ENCODE measurements at places on chromosomes 7 and 10.

DNA sequence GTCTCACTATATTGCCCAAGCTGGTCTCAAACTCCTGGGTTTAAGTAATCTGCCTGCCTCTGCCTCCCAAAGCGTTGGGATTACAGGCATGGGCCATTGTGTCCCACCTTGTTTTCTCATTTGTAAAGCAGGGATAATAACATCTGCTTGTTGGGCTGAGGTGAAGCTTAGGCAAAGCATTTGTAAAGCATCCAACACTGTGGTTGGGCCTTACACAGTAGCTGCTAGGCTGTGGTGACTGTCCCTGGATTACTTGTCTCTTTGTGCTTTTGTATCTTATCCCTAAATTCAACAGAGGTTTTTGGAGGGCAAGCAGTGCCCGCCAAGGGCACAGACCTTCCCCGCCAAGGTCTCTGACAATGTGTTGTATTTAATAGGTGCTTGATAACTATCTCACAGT lies 14.3 kb downstream of the HKDC1 start:
- no peak for DNase-seq

- peak; percentile 84 for DNase-seq
Measured at GRCh38 chr7:130010689-130011412, 40.3 kb downstream of the ZC3HC1 start.

GRCh38 chr7:84271543-84271942 lies 77.0 kb upstream of the SEMA3A start:
- no peak for DNase-seq

DNA sequence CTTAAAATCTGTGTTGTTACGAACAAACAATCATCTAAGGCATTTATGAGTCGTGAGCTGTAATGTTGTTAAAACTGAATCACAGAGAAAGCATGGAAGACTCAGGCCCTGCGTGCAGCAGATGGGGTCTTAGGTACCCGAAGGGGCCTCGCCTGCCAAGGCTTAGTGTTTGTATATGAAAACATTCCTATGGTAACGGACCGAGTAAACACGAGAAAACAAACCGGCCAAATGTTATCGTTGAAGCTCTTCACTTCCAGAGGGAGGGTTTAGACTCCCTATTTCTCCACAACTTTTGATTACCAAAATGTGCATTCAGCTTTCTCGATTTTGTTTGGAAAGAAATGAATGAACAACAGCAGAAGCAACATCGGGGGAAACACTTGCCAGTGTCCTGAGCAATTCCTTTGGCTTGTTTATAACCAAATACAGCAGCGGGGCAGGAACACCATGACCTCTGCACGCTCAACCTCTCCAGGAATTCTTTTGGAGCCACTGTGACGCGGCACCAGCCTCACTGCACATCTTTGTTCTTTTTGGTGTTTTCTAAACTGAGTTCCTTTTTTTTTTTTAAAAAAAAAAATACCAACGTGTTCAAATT lies 121.6 kb upstream of the KLF6 start:
- peak; percentile 69 for DNase-seq

DNA sequence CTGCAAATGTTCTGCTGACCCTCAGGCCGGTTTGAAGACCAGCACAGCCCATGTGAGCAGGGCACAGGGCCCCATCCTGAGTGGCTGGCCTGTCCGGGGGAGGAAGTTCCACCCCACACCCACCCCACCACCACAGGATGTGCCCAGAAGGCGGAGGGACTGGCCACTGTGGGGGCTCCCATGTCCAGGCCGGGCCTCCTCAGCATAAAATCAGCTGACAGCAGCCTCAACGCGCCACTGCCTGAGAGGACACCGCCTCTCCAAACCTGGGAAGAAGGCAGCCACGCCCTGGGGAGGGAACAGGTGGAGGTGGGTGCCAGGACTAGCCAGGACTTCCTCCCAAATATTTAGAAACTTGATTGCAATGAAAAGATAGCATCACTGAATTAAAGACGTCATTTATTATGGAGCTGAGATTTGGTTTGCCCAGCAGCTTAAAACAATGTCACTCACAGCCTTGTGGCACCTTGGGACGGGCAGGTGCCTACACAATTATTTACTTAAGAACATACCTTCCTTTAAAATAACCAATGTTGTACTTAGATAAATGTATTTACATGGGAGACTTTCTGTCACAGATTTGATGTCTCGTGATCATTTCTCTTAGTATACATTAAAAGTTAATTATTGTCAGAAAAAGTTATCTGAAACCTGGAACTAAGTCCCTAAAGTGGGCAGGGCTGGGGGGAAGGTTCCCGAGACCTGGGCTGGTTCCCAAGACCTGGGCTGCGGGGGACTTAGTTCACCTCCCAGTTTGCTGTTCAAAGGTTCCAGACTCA lies 27.3 kb upstream of the FAM20C start:
- no peak for DNase-seq

GRCh38 chr7:137354961-137355360 lies 11.4 kb upstream of the PTN start:
- DNase-seq: no peak

- no peak for DNase-seq
Measured at GRCh38 chr7:122762071-122762470, 59.3 kb upstream of the RNF148 start.

DNA sequence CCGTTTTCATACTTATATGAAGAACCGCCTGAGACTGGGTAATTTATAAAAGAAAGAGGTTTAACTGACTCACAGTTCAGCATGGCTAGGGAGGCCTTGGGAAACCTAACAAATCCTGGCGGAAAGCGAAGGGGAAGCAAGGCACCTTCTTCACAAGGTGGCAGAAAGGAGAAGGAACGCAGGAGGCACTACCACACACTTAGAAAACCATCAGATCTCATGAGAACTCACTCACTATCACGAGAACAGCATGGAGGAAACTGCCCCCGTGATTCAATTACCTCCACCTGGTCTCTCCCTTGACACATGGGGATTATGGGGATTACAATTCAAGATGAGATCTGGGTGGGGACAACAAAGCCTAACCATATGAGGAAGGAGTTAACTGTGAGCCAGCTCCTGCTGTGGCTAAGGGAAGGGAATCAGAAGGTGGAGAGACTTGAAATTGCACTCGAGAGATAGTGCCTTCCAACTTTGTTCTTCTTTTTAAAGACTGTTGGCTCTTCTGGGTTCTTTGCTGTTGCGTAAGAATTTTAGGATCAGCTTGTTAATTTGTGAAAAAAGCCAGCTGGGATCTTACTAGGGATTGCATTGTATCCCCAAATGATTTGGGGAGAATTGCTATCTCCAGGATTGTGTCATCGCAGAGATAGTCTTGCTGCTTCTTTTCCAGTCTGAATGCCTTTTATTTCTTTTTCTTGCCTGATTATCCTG lies 21.0 kb downstream of the OPTN start:
- DNase-seq: no peak

DNA sequence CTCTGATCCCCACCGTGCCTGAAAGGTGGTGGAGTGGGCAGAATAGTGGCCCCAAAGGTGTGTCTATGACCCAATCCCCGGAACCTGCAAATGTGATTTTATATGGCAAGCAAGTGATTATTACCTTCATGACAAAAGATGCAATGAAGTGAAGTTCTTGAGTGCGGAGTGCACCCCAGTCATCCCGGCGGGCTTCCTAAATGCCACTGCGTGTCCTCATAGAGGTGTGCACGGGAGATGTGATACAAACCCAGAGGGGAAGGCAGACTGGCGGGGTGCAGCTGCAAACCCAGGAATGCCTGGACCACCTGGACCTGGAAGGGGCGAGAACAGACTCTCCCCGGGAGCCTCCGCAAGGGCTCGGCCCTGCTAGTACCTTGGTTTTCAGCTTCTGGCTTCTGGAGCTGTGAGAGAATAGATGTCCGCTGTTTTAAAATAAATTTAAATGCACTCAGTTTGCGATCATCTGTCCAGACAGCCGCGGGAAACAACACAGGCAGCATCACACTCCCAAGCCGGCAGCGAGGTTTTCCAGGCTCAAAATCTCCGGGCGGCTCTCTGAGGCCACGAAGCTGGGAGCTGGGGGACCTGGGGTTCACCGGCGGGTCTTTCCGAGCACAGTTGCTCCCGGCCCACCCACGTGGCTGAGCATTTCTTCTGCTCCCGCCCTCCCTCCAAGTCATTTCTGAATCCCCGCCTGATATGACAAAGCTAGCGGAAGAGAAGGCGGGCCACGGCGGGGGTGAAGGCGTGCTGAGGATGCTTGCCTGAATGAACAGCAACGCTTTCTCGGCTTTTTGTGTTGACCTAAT lies 50.4 kb upstream of the EBF3 start:
- DNase-seq: no peak

DNA sequence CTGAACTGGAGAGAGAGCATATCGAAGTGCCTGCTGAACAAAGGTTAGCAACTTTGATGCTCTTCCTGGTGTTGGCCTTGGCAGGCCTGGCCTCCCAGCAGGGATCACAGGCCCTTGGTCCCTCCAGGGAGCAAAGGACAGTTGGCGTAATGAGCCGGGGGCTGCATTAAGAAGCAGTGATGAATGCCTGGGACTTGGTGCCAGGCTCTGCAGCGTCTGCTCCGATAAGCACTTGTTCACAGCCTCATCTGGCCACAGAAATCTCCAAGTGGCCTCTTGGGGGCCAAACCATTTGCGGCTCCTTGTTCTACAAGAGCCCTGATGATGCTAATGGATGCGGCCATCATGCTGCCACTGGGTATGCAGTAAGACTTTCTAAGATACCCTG lies 31.8 kb downstream of the CRHR2 start:
- no peak for DNase-seq

GRCh38 chr10:62580396-62580795 lies 206.2 kb downstream of the ZNF365 start:
- peak; percentile 40 for DNase-seq

- DNase-seq: no peak
Measured at GRCh38 chr10:3573498-3573897, 211.5 kb downstream of the KLF6 start.
